ENCODE measurements at places on chromosomes 7 and 10. TPM values are rescaled to one million over a fixed set of nuclear protein-coding genes. Genes with fewer than 3 reads are reported as not detected.

- no peaks in the 10 kb centered on the region for H3K36me3 ChIP-seq
- DNase-seq: no peak
- peaks cover 2% of the 10 kb centered on the region for H3K27me3 ChIP-seq
- H3K4me1 ChIP-seq: no peaks in the 10 kb centered on the region
- H3K4me3 ChIP-seq: no peak overlapping the region
- H3K27ac ChIP-seq: no peak overlapping the region
Observed at GRCh38 chr10:85548034-85548433, 818.6 kb downstream of the GRID1 start.

CPA2 gene
- total RNA-seq: not detected

DBNL gene
- total RNA-seq: 173 TPM

- H3K4me1 ChIP-seq: peaks cover 42% of the 10 kb centered on the region
- no peak overlapping the region for H3K4me3 ChIP-seq
- DNase-seq: no peak
- H3K27me3 ChIP-seq: no peaks in the 10 kb centered on the region
Observed at GRCh38 chr7:141742229-141742628, 4.1 kb downstream of the SSBP1 start.

DNA sequence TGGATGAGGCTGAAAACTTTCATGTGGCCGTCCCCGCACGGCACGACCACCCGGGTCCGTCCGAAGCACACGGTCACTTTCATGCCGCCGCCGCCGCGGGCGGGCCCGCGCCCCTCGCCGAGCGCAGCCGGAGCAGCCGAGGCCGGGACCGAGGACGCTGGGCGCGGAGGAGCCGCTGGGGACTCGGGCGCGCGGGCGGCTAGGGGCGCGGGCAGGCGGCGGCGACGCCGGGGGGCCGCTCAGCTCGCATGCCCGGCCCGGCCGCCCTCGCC, 247 bp downstream of the PARD3 start:
- H3K4me1 ChIP-seq: no peaks in the 10 kb centered on the region
- DNase-seq: no peak
- H3K27ac ChIP-seq: no peak overlapping the region
- H3K36me3 ChIP-seq: no peaks in the 10 kb centered on the region
- no peak overlapping the region for H3K4me3 ChIP-seq

- no peak for DNase-seq
- H3K27me3 ChIP-seq: no peaks in the 10 kb centered on the region
- no peak overlapping the region for H3K4me3 ChIP-seq
- H3K36me3 ChIP-seq: no peaks in the 10 kb centered on the region
Observed at GRCh38 chr7:69192134-69192533, 406.1 kb upstream of the AUTS2 start.

STK32C gene
- 29.2 TPM for total RNA-seq

PIP gene
- not detected for total RNA-seq
